ENCODE measurements at places on chromosomes 2 and 18. TPM values are rescaled to one million over a fixed set of nuclear protein-coding genes. Genes with fewer than 3 reads are reported as not detected.

DNA sequence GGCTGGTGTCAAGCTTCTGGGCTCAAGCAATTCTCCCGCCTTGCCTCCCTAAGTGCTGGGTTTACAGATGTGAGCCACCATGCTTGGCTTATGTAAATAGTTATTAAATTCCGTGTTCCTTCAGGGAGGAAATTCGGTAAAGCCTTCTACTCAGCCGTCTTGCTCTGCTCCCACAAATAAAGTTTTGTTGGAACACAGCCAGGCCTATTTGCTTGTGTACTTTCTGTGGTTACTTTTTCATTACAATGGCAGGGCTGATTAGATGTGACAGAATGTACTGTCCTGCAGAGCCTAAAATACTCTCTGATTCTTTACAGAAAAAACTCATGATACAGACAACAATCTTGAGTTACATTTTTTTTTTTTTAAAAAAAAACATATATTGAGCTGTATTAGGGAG, 68.8 kb upstream of the TACR1 start:
- DNase-seq = no peak

DNA sequence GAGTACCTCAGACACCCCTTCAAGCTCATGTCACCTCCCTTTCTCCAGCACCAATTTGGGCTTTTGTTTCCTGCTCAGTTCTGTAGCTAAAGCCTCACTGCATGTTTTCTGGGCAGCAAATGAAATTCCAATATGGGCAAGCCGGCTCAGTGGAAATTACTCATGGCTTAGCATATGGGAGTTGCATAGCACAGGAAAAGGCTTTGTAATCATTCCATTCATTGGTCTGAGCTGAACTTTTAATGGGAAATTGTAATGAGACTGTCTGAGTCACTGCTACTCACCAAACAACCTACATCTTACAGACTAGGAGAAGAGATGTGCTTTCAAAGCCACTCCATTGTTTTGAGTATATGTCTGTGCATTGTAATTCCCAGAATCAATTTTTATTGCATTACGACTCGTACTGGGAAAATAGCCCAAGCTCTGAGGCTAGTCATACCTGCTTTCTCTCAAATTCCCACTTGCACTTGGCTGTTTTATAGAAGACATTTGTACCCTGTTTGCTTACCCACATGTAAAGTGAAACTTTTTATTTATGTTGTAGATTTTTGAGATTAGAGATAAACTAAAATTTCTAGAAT, 139.5 kb upstream of the LRATD1 start:
- DNase-seq = peak; percentile 93

- DNase-seq = no peak
Measured at GRCh38 chr2:37831081-37831780, 93.9 kb upstream of the RMDN2 start.

DNA sequence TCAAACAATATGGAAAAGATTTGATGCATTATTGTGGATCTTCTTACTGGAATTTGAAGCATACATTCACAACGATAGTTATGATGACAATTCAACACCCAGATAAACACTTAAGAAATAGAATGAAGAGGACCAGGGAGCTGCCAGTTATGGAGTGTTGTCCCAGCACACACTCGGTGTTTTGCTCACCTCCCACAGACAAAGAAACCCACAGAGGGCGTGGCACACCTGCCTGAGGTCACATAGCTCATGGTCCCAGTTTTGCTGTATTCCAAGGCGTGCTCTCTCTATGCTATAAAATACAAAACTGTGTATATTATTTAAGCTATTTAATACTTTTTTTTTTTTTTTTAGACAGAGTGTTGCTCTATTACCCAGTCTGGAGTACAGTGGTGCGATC, 31.1 kb downstream of the EFR3B start:
- DNase-seq = no peak

DNA sequence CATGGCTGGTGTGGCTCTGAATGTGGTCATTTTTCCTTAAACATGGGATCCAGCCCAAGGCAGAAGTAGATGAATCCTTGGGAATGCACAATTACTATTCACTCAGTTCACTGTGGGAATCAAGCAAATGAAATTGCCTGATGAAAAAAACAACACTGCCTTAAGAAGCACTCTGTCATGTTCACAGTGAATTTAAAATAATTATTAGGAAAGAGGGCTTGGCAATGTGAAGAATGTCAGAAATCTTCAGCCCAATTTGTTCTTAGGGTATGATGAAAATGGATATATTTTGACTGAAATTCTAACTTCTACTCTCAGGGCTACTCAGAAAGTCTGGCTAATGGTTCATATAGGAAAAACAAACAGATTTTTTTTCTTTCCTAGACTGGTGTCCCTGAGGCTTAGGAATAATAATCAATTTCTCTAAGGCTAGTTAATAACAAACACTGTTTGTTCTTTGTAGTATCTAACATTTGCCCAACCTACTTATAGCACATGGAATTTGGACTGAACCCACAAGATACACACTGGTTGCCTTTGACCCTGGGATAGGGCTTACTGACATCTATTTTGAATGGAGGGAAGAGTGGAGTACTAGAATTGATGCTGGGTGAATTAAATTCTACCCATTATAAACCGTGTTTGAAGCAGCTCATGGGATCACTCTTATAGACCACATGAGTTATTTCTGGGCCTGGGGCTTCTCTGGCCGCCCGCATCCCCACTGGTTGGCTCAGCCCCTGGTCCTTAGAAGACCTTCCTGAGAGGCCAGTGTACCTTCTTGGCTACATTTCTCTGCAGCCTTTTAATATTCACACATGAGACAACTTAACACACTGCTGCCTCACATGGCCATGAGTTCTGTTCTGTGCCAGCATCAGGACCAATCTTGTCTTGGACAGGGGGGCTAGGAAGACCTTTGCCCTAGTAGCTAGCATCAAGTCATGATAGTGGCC, 8.3 kb upstream of the MRPL33 start:
- DNase-seq = no peak

- DNase-seq = no peak
Measured at GRCh38 chr2:228675646-228676045, 494.2 kb upstream of the SPHKAP start.

DNA sequence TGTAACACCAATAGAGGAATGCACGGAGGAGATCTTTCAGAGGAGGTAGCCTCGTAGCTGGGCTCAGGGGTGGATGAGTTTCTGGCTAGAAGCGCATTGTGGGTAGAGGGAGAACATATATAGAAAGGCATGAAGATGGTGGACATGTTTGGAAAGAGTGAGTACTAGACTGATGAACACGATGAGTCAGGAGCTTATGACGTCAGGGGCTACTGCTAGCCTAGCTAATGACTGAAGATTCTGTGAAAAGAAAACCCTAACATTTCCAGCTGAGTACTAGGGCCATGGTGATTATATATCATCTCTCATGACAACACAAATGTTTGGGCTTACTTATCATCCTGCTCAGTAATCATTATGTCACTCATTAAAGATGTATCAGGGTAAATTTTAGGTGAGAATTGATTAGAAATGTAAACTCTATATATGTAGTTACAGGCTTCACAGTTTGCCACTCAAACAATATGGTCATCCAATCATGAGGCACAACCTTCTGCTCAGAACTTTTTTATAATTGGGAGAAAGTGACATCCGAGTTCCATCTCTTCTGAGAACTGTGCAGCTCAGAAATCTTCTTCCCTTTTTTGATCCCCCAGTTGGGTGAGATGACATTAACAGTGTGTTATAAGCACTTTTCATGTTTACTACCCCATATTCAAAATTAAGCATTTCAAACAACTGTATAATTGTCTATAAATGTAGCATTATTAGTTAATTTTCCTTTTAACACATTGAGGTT, 22.2 kb upstream of the IL1RN start:
- DNase-seq = no peak

DNA sequence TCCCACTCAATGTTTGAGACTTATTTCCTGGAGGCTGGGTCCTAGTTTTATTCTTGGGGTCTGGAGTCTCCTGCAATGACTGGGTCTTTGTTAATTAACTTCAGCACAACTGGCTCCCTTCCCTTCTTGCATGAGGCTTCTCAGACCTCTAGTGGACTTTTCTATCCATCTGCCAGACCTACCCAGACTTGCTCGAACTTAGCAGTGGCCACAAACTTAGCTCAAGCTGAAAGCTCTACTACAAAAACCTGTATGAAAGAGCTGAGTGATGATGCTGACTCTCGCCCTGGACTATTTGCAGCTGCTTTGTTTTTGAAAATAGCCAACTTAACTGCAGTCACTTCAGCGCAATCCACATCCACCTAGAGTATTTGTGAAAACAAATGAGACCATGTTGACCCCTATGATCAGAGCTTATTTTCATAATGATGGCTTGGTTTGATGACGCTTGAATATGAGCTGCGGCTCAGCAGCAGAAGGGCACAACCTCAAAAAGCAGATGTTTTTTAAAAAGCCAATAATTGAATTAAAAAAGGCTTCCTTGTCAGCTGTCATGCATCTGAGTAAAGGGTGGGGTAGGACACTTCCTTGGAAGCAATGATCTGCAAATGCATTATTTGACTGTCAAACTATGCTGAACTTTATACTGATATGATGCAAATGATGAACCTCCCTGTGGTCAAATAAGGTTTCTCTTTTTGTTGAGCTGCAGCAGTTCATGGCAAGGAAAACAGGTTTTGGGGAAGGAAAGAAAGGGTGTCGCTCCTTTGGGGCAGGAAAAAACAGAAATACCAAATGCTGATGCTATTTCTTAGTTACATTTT, 10.6 kb upstream of the ANXA4 start:
- no peak for DNase-seq

GRCh38 chr2:195730912-195731311, 73.9 kb downstream of the SLC39A10 start:
- no peak for DNase-seq

GRCh38 chr2:48695991-48696390, 59.5 kb downstream of the LHCGR start:
- DNase-seq = no peak

DNA sequence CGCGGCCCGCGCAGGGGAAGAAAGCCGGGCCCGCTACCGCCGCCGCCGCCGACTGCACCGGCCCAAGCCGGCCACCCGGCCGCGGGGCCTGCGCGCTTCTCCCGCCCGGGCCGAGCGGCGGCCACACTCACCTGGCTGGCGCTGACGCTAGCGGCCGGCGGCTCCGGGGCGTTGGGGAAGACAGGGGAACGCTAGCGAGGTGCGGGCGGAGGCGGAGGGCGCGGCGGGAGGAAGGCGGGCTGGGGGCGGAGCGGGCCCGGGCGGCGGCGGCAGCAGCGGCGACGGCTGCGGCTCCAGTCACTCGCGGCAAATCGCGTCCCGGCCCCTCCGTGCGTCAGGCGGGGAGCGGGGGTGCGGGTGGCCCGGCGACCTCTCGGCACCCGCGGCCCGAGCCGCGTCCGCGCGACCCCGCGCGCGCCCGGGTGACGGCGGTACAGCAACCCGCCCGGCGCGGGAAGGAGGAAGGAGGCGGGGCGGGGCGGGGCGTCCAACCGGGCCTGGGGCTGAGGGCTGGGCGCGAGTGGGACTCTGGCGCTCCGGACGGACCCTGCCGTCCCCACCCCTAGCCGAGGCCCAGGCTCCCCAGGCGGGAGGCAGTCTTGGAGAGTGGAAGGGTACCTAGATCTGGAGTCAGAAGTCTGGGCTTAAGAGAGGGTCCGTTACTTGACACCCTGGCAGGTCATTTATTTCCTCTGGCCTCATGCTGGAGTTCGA, at the start of gene SESTD1:
Gene SESTD1, minus strand, starts transcription at position 465 of the 714 bp plus-strand sequence. CDS start 72,991 bp downstream, outside the sequence.
- DNase-seq = peak; percentile 66

GRCh38 chr2:21042958-21043743, 722 bp downstream of the APOB start:
- DNase-seq = peak; percentile 74

DNA sequence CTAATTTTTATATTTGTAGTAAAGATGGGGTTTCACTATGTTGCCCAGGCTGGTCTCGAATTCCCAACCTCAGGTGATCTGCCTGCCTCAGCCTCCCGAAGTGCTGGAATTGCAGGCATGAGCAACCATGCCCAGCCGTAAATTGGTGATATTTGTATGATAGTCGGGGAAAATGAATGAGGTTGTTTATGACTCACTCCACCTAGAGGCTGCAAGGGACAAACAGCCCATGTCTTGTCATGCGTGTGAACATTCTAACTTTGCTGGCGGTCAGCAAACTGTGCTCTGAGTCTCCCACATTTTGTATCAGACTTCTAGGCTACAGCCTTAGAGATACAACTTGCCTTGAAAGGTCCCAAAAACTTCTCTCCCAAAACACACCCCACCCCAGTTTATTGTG, 133.5 kb upstream of the DTNA start:
- no peak for DNase-seq

- DNase-seq = no peak
Measured at GRCh38 chr2:25806941-25807340, 71.3 kb downstream of the ASXL2 start.

- DNase-seq = no peak
Measured at GRCh38 chr2:196225213-196225612, 53.8 kb upstream of the STK17B start.

GRCh38 chr2:204505488-204505887, 39.8 kb upstream of the PARD3B start:
- no peak for DNase-seq

DNA sequence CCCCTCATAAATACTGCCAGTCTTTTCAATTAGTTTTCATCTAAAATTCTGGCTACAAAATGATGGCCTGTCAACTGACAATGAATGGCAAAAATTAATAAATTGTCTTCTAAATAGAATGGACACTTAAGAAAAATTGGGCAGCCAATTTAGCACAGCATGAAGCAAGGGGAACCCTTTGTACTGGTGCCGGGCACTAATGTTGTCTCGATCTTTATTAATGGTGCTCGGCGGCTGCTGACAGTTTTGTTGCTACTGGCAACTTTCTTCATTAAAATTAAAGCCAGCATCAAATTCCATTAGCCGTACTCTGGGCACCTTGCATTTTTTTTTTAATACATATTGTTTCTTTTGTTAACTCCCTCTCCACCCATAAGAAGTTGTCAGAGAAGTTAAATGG, 309.3 kb downstream of the GBX2 start:
- DNase-seq = no peak

Gene GAREM2
- 0.68 TPM for total RNA-seq

Gene ANKRD30BL
- total RNA-seq = not detected

Gene ANO7
- 1.1 TPM for total RNA-seq

Gene LIMS1
- 430 TPM for total RNA-seq

Gene FAM161A
- 2.0 TPM for total RNA-seq

Gene TLX2
- total RNA-seq = not detected

Gene BMP10
- not detected for total RNA-seq

Gene COL4A4
- total RNA-seq = 0.05 TPM

Gene PAX3
- total RNA-seq = not detected

Gene ADAM17
- 54.0 TPM for total RNA-seq

Gene QPCT
- 4.0 TPM for total RNA-seq

Gene SLC19A3
- not detected for total RNA-seq
